ENCODE measurements at places on chromosomes 7 and 10. TPM values are rescaled to one million over a fixed set of nuclear protein-coding genes. Genes with fewer than 3 reads are reported as not detected.

NHLRC2 gene
- 14.2 TPM for total RNA-seq

DNA sequence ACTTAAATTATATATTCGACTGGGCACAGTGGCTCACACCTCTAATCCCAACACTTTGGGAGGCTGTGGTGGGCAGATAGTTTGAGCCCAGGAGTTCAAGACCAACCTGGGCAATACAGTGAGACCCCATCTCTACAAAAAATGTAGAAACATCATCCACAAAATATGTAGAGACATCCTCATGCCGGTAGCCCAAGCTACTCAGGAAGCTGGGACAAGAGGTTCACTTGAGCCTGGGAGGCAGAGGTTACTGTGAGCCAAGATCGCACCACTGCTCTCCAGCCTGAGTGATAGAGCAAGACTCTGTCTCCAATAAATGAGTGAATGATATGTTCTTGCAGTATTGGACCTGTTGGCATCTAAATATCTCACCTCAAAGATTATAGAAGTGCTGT is 22.6 kb upstream of the TNS3 start:
- H3K4me3 ChIP-seq: no peak overlapping the region
- H3K36me3 ChIP-seq: no peaks in the 10 kb centered on the region
- peak overlapping the region; percentile 77 for H3K27ac ChIP-seq
- H3K27me3 ChIP-seq: no peaks in the 10 kb centered on the region
- H3K4me1 ChIP-seq: peaks cover 53% of the 10 kb centered on the region
- DNase-seq: no peak

DNA sequence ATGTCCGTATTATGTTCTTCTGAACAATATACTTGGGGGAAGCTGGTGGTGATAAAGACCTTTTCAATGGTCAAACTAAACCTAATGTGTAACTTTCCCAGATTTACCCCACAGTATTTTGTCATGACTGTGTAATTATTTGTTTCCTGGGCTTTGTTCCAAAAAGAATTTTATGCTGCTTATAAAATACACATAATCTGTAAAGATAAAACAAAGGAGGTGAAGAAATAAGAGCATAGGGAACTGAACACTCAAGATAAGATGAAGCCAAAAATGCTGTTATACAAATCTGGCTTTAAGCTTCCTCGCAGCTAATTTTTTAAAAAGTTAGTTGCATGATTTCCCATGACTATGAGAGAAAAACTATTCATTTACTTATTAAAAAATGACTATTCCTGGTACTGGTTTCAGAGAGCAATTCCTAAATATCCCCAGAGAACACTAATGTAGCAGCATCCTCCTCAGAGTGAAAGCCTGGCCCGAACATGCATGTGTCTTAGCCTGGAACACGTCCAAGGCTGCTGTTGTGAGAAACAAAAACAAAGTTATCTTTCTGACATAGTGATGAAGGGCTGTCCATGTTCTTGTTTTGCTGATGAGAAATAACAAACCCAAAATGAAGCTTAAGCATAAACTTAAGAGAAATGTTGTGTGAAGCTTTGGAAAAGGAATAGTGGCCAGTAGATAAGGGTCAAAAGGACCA is 33.9 kb downstream of the MALSU1 start:
- DNase-seq: no peak

DNA sequence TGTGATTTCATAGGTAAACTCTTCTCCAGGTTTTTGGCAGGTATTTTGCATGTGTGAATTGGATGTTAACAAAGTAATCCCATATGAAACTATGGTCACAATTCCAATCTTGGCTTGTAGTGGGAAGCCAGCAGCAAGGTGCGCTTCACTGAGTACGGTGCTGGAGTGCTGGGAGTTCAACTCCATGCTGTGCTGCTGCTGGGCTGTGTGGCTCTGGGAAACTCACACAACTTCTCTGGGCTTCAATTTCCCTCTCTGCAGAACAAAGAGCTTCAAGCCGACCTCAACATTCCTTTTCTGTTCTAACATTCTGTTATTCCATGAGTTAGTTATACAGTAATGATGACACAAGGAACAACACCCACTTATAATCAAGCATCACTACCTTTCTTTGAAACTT is 18.2 kb upstream of the PITRM1 start:
- no peak for DNase-seq
- H3K27me3 ChIP-seq: no peaks in the 10 kb centered on the region
- no peak overlapping the region for H3K27ac ChIP-seq
- no peaks in the 10 kb centered on the region for H3K36me3 ChIP-seq

DNA sequence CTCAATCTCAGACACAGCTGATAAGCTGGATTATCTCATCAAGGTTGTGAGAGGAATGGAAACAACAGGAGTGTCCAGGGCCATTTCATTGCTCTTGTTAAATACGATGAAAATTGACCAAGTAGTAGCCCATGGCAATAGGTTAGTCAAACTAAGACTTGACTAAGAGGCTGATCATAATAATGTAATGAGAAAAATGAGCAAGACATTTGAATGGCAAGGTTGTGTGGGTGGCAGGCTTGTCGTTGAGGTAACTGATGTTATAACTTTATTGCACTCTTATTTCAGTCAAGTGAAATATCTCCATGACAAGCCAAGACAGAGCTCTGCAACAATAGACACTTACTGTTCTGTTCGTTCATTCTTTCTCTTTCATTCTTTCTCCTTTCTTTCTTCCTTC is 532.0 kb downstream of the GATA3 start:
- H3K4me1 ChIP-seq: no peaks in the 10 kb centered on the region
- no peak overlapping the region for H3K4me3 ChIP-seq
- no peaks in the 10 kb centered on the region for H3K27me3 ChIP-seq
- no peak for DNase-seq
- H3K36me3 ChIP-seq: no peaks in the 10 kb centered on the region
- H3K27ac ChIP-seq: no peak overlapping the region

DNA sequence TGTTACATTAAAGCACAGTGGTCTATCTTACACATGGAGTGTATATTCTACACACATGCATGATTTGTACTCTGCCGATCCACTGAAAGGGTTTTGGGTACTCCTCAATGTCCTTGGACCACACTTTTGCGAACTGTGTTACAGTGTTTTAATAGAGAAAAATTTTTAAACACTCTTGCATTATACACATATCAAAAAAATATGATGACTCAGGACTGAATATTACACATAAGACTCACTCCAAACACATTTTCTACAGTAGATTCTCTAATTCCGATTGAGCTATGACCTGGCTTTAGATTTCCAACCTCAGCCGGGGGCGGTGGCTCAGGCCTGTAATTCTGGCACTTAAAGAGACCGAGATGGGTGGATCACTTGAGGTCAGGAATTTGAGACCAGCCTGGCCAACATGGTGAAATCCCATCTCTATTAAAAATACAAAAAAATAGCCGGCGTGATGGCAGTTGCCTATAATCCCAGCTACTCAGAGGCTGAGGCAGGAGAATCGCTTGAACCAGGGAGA is 222.4 kb downstream of the CACNA2D1 start:
- H3K4me3 ChIP-seq: no peak overlapping the region
- H3K27ac ChIP-seq: no peak overlapping the region
- DNase-seq: no peak
- no peaks in the 10 kb centered on the region for H3K27me3 ChIP-seq

- no peak for DNase-seq
- no peaks in the 10 kb centered on the region for H3K36me3 ChIP-seq
- H3K4me1 ChIP-seq: no peaks in the 10 kb centered on the region
- no peak overlapping the region for H3K27ac ChIP-seq
These were observed 138.7 kb upstream of the ADO start for GRCh38 chr10:62665771-62666170.

- peak overlapping the region; percentile 62 for H3K4me3 ChIP-seq
- peak overlapping the region; percentile 83 for H3K27ac ChIP-seq
- DNase-seq: peak; percentile 45
- peaks cover 14% of the 10 kb centered on the region for H3K4me1 ChIP-seq
- H3K36me3 ChIP-seq: no peaks in the 10 kb centered on the region
These were observed 676 bp downstream of the TCAF1 start for GRCh38 chr7:143901332-143901667.

GRCh38 chr7:10804770-10805169 is 168.9 kb upstream of the PHF14 start:
- H3K4me3 ChIP-seq: no peak overlapping the region
- H3K27me3 ChIP-seq: no peaks in the 10 kb centered on the region
- H3K27ac ChIP-seq: no peak overlapping the region
- H3K4me1 ChIP-seq: no peaks in the 10 kb centered on the region

- H3K4me1 ChIP-seq: no peaks in the 10 kb centered on the region
- H3K27me3 ChIP-seq: no peaks in the 10 kb centered on the region
- H3K36me3 ChIP-seq: no peaks in the 10 kb centered on the region
- DNase-seq: no peak
- H3K4me3 ChIP-seq: no peak overlapping the region
- no peak overlapping the region for H3K27ac ChIP-seq
These were observed 65.1 kb upstream of the HPS1 start for GRCh38 chr10:98511876-98512275.

DNA sequence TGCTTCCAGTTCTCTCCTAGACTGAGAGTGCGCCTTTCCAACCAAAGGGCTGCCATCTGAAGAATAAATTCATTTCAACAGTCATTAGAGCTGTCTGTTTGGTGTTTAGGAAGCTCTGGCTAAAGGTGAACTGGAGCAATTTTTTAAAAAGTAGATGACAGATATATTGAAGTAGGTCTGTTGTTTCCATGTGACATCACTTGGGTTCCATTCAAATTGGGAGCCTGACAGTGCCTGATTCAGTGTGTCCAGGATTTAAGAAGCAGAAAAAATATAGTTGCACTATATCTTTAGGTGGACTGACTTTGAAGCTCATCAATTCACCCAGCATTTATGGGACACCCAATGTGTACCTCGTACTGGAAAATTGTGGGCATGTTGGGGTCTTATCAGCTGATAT is 367.7 kb downstream of the BBS9 start:
- no peak overlapping the region for H3K4me3 ChIP-seq
- no peaks in the 10 kb centered on the region for H3K4me1 ChIP-seq
- no peaks in the 10 kb centered on the region for H3K36me3 ChIP-seq
- no peaks in the 10 kb centered on the region for H3K27me3 ChIP-seq

DUSP5 gene
- total RNA-seq: 7.5 TPM

C10orf53 gene
- not detected for total RNA-seq

ZDHHC6 gene
- total RNA-seq: 14.1 TPM

DNA sequence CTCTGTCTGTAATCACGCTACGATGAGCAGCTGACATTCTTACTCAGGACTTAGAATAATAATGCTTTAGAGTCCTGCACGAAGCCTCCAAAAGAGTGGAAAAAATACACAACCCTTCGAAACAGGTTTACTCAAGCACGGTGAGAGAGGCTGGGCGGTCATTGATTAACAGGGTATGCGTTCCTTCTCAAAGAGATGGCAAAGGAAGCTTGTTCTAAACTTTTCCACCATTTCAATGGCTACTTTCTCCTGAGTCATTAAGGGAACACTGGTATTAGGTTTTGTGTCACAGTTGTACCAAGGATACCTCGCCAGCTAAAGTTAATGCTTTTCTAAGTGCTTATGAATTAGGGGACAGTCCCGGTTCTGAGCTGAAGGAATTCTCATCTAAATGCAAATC is 141.9 kb upstream of the RHEB start:
- H3K27ac ChIP-seq: no peak overlapping the region
- no peaks in the 10 kb centered on the region for H3K4me1 ChIP-seq
- DNase-seq: no peak
- H3K27me3 ChIP-seq: no peaks in the 10 kb centered on the region
- H3K4me3 ChIP-seq: no peak overlapping the region

GRCh38 chr7:18109762-18110161 is 82.1 kb upstream of the PRPS1L1 start:
- no peak overlapping the region for H3K4me3 ChIP-seq
- H3K4me1 ChIP-seq: no peaks in the 10 kb centered on the region
- no peak overlapping the region for H3K27ac ChIP-seq
- no peaks in the 10 kb centered on the region for H3K36me3 ChIP-seq
- no peak for DNase-seq

DNA sequence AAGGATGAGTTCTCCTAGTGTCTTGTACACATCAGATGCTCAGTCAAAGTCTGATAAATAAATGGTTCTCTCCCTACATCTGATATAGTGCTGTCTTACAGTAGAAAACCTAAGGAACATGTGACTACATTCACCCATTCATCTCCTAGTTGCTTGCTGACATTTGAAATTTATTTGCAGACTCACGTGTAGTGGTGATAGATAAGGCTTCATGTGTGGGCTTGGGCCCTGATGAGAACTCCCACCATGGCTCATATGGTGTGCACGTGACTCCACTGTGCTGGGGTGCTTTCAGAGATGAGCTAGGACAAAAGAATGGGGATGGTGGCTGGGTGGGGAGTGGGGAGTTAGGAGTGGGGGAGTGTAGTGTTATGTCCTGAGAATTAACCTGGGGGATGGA is 287.3 kb downstream of the RPS24 start:
- no peak overlapping the region for H3K4me3 ChIP-seq
- no peak overlapping the region for H3K27ac ChIP-seq
- H3K27me3 ChIP-seq: no peaks in the 10 kb centered on the region
- no peak for DNase-seq
- no peaks in the 10 kb centered on the region for H3K36me3 ChIP-seq
- H3K4me1 ChIP-seq: no peaks in the 10 kb centered on the region

ANKRD1 gene
- 0.25 TPM for total RNA-seq
